ENCODE measurements at places on chromosomes 16 and 17.

DNA sequence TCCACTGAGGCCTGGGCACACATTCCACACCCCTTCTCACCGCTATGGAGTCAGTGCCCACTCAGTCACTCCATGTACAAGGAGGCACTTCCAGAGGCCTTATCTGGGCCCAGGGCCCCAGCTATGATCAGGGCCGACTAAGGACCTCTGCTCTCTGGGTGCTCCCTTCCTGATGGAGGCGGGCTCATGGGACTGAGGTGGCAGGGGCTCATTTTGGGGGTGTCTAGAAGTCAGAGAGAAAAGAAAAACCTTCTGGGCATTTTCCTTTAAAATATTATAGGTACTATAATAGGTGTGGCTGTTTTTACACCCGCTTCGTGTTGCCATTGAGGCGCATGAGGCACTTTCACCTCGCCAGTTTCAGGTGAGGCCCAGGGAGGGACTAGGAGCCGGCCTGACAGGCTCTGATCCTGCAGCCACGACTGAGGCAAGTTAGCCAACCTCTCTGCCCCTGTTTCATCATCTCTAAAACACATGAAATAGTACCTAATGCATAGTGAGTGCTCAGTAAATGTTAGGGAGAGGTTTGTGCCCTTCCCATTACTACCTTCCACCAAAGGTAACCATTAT, 14.4 kb downstream of the B9D1 start:
- no peak for DNase-seq

- no peak for DNase-seq
These were observed 31.1 kb downstream of the PPM1E start for GRCh38 chr17:58786586-58787295.

GRCh38 chr16:67438824-67439393, 8.0 kb downstream of the HSD11B2 start:
- DNase-seq: no peak

DNA sequence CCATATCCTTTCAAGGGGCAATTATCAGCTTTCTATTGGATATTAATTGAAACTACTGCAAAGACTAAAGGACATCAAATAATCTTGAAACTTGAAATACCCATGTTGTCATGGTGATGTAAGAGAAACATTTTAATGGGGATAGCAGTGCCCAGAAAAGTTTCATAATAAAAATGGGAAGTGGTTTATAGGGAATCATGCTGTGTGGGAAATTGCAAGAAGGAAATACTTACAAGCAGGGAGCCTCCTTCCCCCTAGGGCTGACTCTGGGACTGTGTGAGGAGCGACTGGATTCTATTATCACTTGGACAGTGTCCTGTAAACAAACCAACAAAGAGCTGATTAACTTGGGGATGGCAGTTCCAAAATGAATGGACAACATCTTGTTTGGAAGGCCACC, 1393.1 kb upstream of the GOT2 start:
- DNase-seq: no peak

DNA sequence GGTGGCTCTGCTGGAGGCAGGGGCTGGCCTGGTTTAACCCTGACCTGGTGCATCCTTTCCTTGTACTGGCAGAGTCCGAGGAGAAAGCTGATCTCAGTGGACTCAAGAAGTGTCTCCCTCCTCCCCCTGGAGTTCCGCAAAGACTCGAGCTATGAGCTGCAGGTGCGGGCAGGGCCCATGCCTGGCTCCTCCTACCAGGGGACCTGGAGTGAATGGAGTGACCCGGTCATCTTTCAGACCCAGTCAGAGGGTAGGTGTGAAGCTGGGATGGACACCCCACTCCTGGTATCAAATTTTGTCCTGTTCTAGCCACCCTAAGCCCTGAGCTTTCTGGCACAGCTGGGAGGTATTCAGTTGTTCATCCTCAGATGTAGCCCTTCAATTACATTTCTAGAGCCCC, 42.5 kb downstream of the IL21R start:
- no peak for DNase-seq

DNA sequence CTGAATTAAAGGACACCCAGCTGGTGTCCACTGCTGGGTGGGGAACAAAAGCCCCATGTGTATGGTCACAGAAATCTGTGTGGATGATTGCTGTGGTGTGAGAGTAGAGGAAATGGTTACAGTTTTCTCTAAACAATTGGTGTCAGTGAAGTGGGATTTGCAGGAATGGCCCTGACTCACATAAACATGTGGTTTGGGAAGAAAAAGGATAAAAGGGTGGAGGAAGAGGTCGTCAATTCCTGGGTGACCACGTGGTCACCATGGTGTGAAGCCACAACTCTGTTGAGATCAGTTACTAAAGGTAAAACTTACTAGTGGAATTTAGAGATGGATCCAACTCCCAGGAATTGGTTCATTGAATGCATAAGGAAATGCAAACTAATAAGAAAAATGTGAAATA, 3.6 kb upstream of the TUBG2 start:
- no peak for DNase-seq

DNA sequence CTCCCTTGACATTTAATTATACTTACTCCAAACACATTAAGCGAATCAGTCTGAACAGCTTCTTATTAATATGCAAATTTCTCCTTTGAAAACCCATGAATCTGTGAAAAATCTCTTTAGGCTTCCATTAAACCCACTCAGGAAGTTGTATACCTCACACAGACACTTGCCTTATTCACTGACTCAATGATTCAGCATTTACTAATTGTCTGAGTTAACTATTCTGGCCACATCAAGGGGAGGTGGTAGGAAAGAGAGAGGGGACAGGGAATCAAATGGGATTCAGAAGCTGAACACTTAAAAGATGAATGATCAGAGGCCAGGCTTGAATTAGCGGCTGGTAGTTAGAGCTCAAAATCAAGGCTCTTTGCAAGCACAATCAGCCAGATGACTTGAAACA, 70.0 kb downstream of the HS3ST3A1 start:
- no peak for DNase-seq

DNA sequence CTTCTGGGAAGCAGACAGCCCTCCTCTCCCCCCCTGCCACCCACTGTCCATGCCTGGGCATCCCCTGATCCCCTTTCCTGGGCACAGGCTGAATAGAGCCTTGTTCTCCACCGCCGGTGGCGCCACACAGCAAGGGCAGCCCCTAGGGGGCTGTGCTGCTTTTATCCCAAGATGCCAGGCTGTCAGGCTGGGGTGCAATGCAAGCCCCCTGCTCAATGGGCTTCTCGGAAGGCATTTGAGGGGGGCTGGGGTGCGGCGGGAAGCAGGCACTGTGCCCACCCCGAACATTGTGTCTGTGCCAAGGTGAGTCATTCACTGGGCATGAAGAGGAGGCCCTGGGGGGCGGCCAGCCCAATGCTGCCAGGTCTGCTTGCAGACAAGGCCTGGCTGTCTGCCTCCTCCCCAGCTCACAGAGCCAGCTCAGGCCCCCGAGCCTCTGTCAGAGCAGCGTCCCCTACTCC, 1.5 kb upstream of the GFAP start:
- no peak for DNase-seq

GRCh38 chr16:83315271-83315670, 492.5 kb upstream of the HSBP1 start:
- no peak for DNase-seq

All from NCI-H2029 treated with DMSO at 0.1 percent for 48 hours (cell line).